ENCODE measurements at places on chromosomes 1 and 21.
A peak's percentile ranks its signal among the peaks of the same experiment; 100 is the strongest.

- no peak for DNase-seq
Observed at GRCh38 chr1:240104672-240105071, 13.0 kb downstream of the FMN2 start.

DNA sequence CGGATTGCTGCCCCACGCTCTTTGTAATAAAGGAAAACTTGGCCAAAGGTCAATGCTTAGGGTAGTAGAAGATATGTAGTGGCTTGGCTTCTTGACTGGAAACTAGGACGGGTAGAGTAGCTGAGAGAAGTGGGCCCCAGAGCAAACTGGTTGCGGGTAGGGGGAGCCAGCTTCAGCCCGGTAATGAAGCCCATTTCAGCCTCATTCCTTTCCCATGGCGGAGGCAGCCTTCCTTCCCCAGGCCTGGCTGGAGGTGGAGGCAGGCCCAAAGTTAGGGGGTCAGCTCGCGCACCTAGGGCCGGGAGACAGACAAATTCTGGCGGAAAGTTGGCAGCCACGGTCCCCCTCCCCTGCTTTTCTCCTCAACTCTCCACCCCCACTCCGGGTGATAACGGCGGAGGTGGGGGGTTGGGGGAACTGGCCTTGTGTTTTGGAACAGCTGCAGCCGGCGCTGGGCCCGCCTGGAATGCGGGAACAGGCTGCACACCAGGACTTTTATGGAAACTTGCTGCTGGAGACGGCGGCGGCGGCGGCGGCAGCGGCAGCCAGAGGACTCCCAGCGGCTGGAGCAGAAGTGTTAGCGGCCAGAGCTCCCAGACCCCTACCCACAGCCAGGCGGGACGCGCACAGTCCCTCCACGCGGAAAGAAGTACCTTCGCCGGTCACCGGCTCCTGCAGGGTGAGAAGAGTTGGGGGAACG is at the start of gene NEXN:
Gene NEXN (plus strand): TSS at position 544 of the 700 bp plus-strand sequence. CDS start 27,483 bp downstream, outside the sequence.
- no peak for DNase-seq

DNA sequence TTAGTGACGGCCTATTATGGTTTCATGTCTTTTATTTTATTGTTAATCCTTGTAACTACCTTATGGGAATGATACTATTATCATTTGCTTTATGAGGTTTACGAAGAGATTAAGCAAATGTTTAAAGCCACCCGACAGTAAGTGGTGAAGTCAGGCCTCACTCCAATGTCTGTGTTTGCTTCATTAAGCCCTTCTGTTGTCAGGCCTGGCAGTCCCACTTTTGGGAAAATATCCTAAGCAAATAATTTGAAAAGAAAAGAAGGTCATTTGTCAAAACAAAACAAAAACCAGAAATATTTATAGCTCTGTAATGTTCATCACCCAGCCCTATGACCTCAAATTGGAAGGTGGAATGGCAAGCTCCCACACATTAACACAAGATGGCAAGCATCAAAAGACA is 40.7 kb upstream of the USP24 start:
- no peak for DNase-seq

DNA sequence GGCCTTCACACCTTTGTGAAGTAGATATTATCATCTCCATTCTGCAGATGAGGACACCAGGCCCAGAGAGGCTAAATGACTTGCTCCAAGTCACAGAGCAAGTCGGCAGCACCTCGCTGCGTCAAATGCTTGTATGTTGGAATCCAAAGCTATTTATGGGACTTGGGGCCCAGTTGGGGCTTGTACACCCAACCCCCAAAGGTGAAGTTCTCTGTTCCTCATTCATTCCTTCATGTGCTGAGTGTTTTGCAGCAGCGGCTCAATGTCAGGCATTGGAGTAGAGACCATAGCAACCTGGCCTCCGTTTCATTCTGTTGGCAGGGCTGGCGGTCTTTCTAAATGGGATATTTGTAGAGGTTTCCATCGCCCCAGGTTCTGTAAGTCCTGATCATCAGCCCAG is 113.4 kb upstream of the SLC25A33 start:
- DNase-seq, result no peak

GRCh38 chr21:37193006-37193405 is 74.1 kb downstream of the VPS26C start:
- no peak for DNase-seq

DNA sequence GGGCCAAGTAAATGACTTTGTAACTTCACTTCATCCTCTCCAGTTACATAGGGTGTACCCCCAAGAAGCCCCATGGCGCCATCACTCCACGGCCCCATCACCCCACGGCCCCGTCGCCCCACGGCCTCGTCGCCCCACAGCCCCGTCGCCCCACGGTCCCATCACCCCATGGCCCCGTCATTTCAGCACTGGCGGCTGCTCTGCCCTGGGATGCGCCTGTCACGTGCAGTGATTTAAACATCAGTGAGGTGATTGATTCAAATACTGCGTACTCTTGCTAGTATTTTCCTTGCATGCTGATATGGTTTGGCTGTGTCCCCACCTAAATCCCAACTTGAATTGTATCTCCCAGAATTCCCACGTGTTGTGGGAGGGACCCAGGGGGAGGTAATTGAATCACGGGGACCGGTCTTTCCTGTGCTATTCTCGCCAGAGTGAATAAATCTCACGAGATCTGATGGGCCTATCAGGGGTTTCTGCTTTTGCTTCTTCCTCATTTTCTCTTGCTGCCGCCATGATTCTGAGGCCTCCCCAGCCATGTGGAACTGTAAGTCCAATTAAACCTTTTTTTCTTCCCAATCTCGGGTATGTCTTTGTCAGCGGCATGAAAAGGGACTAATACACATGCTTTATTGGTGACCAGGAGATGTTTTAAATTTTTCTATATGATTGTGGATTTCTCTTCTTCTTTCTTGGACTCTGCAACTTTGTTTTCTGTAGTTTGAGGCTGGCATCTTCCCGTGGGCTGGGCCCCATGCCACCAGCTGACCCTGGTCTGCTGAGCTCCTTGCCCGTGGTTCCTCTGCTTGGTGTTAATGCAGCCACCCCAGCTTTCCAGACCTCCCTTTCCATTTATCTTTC is 50.1 kb upstream of the PCBP3 start:
- no peak for DNase-seq

DNA sequence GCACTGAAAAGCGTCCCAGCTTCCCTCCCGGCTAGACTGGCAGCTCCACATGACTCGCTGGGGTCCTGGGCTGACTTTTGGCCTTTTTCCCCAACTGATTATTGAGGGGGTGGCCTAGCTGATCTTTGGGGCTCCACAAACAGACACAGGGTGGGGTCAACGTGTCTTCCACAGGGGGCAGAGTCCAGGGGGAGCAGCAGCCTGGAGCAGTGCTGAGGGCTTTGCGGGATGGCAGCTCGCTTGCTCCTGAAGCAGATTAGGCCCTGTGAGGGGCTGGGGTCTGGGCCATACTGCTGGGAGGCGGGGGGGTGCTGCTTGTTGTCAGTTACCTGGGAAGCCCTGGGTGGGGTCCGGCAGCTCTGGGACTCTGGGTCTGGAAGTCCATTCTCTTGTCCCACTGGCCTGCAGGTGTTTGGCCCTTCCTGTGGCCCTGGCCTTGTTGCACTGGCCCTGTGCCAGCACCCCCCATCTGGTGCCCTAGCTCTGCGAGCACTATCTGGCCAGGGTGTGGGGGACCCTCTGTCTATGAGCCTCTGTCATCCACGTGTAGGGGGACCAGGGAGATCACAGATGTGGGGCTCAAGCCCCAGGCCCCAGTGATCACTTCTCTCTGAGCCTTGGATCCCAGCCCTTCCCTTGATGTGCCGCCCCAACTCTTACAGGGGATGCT is 12.3 kb upstream of the HES5 start:
- no peak for DNase-seq

DNA sequence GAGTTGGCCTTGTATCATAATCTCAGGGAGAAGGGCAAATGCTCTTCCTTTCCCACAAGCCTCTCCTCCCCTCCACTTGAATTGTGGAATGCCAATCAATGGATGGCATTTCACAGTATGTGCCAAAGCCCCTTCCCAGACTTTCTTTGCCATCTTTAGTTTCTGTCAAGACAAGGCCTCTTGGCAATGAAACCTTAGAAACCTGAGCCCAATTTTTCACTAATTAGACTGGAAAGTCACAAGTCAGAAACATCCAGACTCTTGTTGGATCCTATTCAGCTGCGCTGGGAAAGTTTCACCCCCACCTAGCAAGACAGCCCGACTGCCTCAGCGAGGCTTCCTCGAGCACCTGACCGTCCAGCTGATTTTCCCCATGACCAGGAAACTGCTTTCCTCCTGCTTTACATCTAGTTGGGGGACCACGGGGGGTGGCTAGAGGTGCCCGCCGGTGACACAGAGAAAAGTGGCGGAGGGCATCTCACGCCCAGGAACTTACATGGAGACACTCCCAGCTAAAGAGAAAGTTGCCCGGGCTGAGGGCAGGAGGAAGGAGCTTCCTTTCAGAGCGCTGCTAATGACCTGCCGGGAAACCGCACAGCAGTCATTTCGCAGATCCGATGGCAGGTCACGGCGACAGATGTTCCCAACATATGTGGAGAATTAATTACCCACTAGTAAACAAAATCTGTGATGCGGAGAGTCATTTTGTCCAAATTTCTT is 302.6 kb upstream of the RRP15 start:
- no peak for DNase-seq

DNA sequence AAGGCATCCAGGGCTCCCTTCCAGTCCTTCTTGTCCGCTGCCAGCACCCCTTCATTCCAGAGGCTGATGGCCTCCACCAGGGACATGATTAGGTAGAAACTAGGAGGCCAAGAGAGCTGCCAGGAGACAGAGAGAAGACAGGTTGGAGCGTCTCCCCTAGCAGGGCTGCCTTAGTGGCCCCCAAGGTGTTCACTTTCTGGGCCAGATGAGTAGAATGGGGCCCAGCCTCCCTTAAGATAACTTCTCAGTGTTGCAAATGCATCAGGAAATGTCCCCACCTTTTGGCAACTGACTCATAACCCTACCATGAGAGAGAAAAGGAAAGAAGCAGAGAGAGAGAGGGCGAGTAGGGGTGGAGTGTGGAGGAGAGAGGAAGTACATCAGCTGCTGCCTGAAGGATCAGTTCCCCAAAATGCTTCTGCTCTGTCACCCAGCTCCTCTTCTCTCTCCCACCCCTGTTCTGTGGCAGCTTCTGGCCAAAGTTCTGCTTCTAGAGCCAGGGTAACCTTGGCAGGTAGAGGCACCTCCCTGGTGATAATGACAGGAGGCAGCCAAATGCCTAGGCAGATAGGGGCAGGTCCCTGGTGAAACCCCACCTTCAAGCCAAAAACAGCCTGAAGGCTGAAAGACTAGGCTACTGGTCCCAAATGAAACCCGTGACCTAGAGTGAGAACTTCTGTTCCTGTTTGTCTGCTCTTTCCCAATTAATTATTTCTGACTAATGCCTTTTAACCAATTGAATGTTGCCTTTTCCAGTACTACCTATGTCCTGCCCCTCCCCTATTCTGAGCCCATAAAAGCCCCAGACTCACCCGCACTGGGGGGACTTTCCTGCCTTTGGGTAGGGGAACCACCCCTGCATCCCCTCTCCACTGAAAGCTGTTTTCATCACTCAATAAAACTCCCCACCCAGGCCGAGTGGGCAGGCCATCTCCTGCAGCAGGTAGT is at the start of gene NCF2:
Gene NCF2 (minus strand): TSS at position 216 of the 948 bp plus-strand sequence. CDS start 130 bp downstream, at position 86.
- DNase-seq, result no peak

DNA sequence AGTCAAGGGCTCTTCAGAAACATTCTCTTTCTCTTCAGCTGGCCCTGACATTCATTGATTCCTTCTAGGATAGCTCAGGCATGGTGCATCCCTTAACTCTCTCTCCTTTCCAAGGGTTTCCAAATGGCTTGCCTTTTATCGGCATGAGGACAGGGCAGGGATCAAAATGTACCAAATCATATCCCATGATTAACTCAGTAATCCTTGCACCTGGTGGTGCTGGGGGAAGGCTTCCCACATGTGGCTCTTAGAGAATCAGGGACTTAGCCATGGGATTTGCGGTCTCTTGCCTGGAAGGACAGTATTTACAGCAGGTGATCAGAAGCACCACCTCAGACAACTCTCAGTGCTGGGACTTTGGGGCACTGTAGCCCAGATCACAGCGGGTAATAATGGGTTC is 46.2 kb upstream of the EDEM3 start:
- DNase-seq, result no peak

DNA sequence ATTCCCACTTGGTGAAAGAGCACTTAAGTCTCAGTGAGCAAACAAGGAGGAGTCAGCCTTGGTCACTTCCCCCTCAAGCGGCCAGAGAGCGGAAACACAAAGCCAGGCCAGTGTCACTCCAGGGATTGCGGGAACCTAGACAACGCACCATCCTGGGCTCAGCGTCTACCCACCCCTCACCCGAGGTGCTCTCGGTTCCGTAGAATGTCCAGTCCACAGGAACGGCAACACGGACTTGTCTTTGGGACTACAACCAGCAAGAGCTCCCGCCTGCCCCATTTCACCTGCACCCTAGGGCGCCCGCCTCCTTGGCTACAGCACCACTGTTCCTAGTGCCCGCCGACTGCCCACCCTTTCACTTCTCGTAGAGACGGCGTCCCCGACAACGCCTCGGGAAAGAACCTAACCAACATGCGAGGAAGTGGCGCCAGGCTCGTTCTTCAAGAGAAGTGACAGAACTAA is 509 bp downstream of the GDAP2 start:
- DNase-seq, result peak; percentile 16

- no peak for DNase-seq
Observed at GRCh38 chr1:17167041-17167785, 37.7 kb upstream of the PADI1 start.

DNA sequence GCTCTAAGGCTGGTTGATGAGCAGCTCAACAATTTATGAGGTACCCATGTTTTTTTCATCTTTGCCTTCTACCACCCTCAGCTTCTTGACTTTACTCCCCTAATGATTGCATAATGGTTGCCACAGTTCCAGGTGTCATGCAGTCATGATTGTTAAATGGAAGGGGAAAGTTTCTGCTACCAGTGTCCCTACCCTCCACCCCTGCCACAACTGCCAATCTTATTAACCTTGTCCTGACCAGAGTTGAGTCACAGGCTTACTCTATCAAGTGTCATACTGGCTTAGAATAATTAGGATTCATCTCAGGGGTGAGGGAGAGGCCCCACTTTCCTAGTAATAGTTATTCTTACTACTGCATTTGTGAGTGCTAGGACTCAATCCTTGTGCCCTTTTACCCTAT is 7.9 kb upstream of the FUBP1 start:
- no peak for DNase-seq

DNA sequence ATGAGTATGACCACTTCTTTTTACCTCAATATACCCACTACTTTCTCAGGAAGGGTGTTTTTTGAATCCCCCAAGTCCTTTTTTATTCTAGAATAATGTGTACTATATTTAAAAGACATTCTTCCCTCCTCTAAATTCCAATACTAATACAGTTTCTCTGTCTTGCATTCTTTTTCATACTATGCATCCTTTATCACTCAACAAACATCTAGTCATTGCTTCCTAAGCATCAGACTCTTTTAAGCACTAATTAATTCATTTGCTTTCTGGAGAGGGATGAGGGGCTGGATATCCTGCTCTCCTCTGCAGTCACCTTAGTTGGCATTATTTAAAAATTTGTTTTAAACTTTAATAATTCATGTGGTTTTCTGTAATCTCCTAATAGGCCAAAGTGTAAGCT is 838.8 kb downstream of the KCNT2 start:
- DNase-seq, result no peak

- DNase-seq, result no peak
Observed at GRCh38 chr1:172647110-172647564, 11.8 kb upstream of the FASLG start.

Measured in NCI-H1092 (cell line).